ENCODE measurements at places on chromosomes 11 and 22. TPM values are rescaled to one million over a fixed set of nuclear protein-coding genes. Genes with fewer than 3 reads are reported as not detected.
A peak's percentile ranks its signal among the peaks of the same experiment; 100 is the strongest.

Gene ELP4
- 13.7 TPM for total RNA-seq

Gene TMEM223
- 18.8 TPM for total RNA-seq

Gene MS4A4A
- 68.1 TPM for total RNA-seq

Gene POLA2
- 6.5 TPM for total RNA-seq

Gene ZP1
- total RNA-seq, result not detected

Gene DUSP8
- total RNA-seq, result 5.2 TPM

Gene CCDC15
- total RNA-seq, result 0.91 TPM

Gene FAM111B
- total RNA-seq, result 3.8 TPM

Gene ESAM
- total RNA-seq, result 177 TPM

Gene GPR83
- 0.78 TPM for total RNA-seq

GRCh38 chr22:20578192-20578591 lies 70.8 kb downstream of the MED15 start:
- peaks cover 100% of the 10 kb centered on the region for H3K36me3 ChIP-seq

GRCh38 chr22:44019846-44020245 lies 4.3 kb upstream of the PARVB start:
- DNase-seq, result no peak
- peaks cover 12% of the 10 kb centered on the region for H3K4me1 ChIP-seq
- no peak overlapping the region for H3K27ac ChIP-seq
- H3K4me3 ChIP-seq, result no peak overlapping the region
- no peaks in the 10 kb centered on the region for H3K36me3 ChIP-seq

DNA sequence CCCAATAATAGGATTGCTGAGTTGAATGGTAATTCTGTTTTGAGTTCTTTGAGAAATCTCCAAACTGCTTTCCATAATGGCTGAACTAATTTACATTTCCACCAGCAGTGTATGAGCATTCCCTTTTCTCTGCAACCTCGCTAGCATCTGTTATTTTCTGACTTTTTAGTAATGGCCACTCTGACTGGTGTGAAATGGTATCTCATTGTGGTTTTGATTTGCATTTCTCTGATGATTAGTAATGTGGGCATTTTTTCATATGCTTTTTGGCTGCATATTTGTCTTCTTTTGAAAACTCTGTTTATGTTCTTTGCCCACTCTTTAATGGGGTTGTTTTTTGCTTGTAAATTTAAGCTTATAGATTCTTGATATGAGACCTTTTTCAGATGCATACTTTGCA lies 97.4 kb downstream of the FDX1 start:
- no peaks in the 10 kb centered on the region for H3K27me3 ChIP-seq
- no peak for DNase-seq
- H3K36me3 ChIP-seq, result no peaks in the 10 kb centered on the region
- H3K4me1 ChIP-seq, result no peaks in the 10 kb centered on the region

DNA sequence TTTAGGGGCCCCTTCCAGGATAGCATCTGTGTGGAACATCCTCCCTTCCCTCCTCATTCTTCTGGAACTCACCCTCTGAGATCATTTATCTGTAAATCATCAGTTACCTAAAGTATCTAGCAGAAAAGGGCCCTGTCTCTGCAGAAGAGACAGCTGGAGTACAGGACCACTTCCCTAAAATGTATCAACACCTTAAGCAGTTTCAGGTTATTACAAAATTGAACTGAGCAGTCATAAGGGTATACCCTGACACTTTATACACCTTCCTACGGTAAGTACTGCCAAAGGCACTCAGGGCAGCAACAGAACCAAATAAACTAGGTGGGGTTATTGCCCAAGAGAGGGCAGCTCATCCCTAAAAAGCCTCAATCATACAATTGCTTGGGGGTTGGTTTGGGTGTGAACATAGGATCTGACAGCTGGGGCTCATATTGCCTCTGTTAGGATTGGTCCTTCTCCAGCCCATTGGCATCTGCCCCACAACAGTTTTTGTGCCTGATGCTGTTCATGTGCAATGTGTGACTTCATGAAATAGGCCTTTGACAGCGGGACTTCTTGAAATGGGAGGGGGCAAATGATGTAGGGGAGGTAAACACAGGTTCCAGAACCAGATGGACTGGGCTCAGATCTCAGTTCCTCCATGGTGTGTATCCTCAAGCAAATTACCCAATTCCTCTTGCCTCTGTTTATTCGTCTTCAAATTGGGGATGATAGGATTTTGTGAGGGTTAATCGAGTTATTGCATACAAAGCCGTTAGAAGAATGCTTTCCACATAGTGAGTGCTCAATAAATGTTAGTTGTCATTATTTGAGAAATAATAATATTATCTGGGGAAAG lies 2.9 kb downstream of the POU2AF3 start:
- no peaks in the 10 kb centered on the region for H3K36me3 ChIP-seq
- no peak overlapping the region for H3K4me3 ChIP-seq
- no peaks in the 10 kb centered on the region for H3K27me3 ChIP-seq
- DNase-seq, result no peak
- H3K4me1 ChIP-seq, result peaks cover 3% of the 10 kb centered on the region

DNA sequence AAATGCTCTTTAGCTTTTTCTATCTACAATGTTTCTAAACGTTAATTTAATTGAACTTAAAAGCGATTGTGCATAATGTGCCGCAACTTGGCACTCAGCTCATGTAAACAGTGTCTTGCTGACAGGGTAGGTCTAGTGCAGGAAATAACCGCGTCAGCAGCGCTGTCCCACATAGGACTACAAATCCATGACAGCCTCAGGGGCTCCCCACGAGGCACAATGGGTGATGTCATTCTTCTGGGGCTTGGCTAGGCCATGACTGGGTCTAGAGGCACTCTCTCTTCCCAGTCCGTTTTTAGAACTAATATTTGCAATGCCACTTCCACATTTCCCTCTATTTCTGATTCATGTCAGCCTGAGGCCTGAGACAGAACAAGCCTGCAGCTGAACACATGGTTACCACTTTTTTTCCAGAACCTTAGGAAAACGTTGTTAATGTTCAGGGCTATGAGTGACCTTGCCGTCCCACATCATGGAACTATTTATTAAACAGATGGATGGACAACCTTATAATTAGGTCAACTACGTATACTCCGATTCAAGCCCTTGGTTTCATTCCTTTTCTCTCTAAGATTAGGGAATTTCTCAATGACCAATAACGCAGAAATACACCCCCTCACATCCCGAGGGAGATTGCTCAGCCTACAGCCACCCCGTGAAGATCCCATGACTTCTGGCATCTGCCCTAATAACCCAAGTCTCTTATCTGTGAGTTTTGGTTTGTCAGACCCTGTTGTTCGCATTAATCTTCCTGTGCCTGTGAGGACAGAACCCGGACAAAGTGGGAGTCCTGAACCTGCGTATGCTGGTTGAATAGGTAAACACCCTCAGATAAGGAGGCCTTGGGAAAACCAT lies 19.4 kb upstream of the SNX32 start:
- peaks cover 16% of the 10 kb centered on the region for H3K4me1 ChIP-seq
- H3K27me3 ChIP-seq, result no peaks in the 10 kb centered on the region
- no peak overlapping the region for H3K4me3 ChIP-seq
- H3K27ac ChIP-seq, result peak overlapping the region; percentile 32
- no peaks in the 10 kb centered on the region for H3K36me3 ChIP-seq
- no peak for DNase-seq

DNA sequence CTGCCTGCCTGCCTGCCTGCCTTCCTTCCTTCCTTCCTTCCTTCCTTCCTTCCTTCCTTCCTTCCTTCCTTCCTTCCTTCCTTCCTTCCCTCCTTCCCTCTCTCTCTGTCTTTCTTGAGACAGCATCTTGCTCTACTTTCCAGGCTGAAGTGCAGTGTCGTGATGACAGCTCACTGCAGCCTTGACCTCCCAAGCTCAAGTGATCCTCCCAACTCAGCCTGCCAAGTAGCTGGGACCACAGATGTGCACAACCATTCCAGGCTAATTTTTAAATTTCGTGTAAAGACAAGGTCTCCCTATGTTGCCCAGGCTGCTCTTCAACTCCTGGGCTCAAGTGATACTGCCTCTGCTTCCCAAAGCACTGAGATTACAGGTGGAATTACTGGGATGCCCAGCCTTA lies 328.2 kb upstream of the SORL1-AS1 start:
- no peak overlapping the region for H3K4me3 ChIP-seq
- no peaks in the 10 kb centered on the region for H3K4me1 ChIP-seq
- no peaks in the 10 kb centered on the region for H3K27me3 ChIP-seq
- no peak for DNase-seq
- no peak overlapping the region for H3K27ac ChIP-seq
- H3K36me3 ChIP-seq, result no peaks in the 10 kb centered on the region

DNA sequence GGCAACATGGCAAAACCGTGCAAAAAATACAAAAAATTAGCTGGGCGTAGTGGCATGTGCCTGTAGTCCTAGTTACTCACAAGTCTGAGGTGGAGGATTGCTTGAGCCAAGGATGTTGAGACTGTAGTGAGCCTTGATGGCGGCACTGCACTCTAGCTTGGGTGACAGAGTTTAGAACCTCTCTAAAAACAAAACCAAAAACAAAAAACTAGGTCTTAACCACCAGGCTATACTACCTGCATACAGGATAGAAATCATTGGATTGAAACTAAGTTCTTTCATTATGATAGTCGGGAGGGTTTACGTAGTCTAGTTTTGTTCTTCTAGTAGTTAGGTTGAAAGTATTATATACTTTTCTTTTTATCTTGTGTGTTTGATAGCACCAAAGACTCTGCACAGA lies 5.8 kb downstream of the RNF214 start:
- peaks cover 6% of the 10 kb centered on the region for H3K4me1 ChIP-seq
- peaks cover 6% of the 10 kb centered on the region for H3K36me3 ChIP-seq
- no peak for DNase-seq
- no peak overlapping the region for H3K27ac ChIP-seq
- H3K4me3 ChIP-seq, result no peak overlapping the region

- H3K4me1 ChIP-seq, result peaks cover 21% of the 10 kb centered on the region
- H3K4me3 ChIP-seq, result no peak overlapping the region
- DNase-seq, result no peak
- no peaks in the 10 kb centered on the region for H3K27me3 ChIP-seq
- H3K36me3 ChIP-seq, result no peaks in the 10 kb centered on the region
- H3K27ac ChIP-seq, result peak overlapping the region; percentile 82
These were observed 2.7 kb downstream of the ZBED4 start for GRCh38 chr22:49856343-49856742.

GRCh38 chr11:11501546-11502262 lies 120.1 kb downstream of the GALNT18 start:
- H3K4me3 ChIP-seq, result no peak overlapping the region
- H3K27ac ChIP-seq, result peak overlapping the region; percentile 31
- DNase-seq, result no peak
- H3K36me3 ChIP-seq, result no peaks in the 10 kb centered on the region
- H3K4me1 ChIP-seq, result peaks cover 18% of the 10 kb centered on the region

DNA sequence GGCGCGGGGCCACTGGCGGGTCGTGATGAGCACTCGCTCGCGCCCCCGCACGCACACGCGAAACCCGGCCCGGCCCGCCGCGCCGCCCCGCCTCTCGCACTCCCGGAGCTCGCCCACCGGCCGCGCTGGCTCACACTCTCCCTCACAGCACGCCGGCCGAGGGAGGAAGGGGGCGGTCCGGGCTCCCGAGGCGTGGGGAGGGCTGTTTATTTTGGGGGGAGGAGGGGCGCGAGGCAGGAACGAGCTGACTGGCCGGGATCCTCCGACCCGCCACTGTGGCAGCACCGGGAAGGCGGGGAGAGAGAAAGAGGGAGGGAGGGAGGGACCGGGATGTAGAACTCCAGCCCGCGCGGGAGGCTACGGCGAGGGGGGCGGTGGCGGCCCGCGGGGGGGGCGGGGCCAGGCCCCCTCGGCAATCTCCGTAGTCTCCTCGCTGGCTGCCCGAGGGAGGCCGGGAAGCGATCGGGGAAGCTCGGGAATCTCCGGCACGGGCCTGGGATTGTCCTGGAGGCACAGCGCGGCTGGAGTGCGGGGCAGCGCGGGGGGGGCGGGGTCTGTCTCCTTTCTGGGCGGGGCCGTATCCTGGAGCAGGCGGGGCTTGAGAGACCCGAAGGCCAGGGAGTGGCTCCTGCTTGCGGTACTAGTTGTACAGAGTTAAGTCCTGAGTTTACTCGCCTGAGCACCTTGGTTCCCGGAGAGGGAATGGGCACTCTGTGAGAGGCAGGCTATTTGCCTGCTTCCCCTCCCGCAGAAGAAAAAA lies at the start of gene RBFOX2:
TSS of gene RBFOX2 (minus strand) at position 179 of the 760 bp plus-strand sequence. CDS start 399 bp downstream, outside the sequence.
- H3K36me3 ChIP-seq, result no peaks in the 10 kb centered on the region
- peaks cover 10% of the 10 kb centered on the region for H3K27me3 ChIP-seq
- peak; percentile 97 for DNase-seq
- peaks cover 17% of the 10 kb centered on the region for H3K4me1 ChIP-seq
- H3K27ac ChIP-seq, result peak within 1 kb of the TSS; percentile 86

- no peaks in the 10 kb centered on the region for H3K27me3 ChIP-seq
- DNase-seq, result no peak
- H3K27ac ChIP-seq, result no peak overlapping the region
- H3K4me3 ChIP-seq, result no peak overlapping the region
- no peaks in the 10 kb centered on the region for H3K36me3 ChIP-seq
These were observed 28.5 kb downstream of the LRP4 start for GRCh38 chr11:46889689-46890475.

DNA sequence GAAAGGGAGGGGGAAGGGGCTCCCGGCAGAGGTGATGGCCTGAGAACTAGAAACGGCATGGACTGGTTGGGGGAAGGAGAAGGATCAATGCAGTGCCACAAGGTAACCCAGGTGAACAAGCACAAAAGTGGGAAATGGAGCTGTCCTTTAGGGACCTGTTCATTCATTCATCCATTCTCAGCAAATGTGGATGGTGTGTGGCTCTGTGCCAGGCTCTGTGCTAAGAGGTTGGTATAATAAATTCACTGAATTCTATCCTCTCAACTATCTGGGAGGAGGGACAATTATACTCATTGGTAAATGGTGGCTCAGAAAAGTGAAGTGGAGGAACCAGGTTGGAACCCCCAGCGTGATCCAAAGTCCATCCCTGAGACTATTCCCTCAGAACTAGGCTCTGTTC lies 18.6 kb upstream of the ARAP1 start:
- H3K27me3 ChIP-seq, result no peaks in the 10 kb centered on the region
- no peaks in the 10 kb centered on the region for H3K36me3 ChIP-seq

GRCh38 chr11:122812638-122813037 lies 25.7 kb upstream of the CRTAM start:
- H3K36me3 ChIP-seq, result no peaks in the 10 kb centered on the region
- no peak overlapping the region for H3K27ac ChIP-seq
- peaks cover 12% of the 10 kb centered on the region for H3K4me1 ChIP-seq
- H3K27me3 ChIP-seq, result no peaks in the 10 kb centered on the region
- DNase-seq, result no peak
